ENCODE measurements at places on chromosomes 7 and 10.

DNA sequence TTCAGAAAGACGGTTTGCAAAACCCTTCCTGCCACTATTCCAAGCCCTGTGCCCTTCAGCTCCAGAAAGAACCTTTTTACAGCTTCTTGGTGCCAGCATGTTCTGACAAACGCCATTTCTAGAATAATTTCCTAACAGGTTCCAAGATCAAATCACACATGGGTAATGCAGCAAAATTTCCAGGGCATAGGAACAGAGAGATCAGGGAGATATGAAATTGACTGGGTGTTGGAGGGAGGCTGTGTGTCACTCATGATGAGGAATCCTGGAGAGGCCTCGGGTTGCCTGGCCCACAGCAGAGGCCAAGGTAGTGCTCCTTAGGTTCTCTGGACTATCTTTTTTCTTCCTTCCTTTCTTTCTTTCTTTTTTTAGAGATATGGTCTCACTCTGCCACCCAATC lies 29.5 kb downstream of the RAB19 start:
- no peak for DNase-seq

DNA sequence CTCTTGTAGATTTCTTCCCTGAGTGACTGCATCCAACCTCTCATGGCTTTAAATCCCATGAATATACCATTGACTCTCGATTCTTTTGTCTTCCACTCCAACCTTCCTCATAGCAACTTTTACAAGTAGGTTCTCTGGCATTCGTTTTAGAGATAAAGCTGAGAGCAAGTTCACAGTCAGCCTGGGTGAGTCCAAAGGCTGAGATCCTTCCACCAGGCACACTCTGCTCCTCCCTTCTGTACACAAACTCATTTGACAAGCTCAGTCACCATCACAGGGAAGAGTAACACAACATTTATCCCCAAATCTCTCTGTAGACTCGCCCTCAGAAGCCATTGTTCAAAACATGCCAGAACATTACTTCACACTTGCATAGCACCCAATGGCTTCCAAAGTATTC lies 10.9 kb downstream of the CTTNBP2 start:
- no peak for DNase-seq

GRCh38 chr10:689452-690371 lies at the start of gene DIP2C:
DIP2C (minus strand) TSS chr10:689668; CDS start chr10:689578, 90 bp downstream.
- DNase-seq: no peak

DNA sequence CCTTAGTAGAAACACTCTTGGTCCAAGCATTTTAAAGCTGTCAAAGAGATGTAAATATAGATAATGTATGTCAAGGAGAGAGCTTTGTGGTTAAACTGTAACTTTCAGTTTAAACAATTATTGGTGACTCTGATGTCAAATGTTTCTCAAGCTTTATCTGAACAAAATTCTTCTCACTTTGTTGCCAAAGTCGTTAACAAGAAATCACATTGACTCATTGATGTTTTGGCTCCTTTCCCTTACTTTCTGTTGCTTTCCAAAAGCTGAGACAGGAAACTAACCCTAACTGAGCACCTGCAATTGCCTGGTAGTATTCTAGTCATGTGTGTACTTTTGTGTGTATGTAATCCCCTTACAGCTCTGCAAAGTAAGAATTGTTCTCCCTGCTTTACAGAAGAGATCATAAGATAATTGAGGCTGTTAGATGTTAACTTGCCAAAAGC lies 108.5 kb downstream of the CFTR start:
- DNase-seq: no peak

- DNase-seq: no peak
Observed at GRCh38 chr7:157564517-157565177, 227.8 kb downstream of the DNAJB6 start.

GRCh38 chr7:136869001-136869961 lies 829 bp downstream of the CHRM2 start:
- no peak for DNase-seq

DNA sequence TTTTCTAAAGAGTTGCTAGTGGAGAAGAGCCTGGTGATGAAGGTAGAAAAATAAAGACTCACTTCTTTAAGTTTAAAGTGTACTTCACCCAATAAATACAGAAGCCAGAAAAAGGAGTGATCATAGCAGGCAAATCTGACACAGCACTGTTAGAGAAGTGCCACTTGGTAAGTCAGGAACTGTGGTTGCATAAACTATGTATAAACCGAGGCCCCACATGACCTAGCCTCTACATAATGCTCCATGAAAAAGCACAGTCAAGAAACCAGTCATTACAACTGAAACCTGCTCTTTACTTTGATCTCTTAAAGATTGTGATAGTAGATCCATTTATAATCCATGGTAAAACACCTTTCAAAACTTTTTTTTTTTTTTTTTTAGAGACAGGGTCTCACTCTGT lies 172.1 kb upstream of the PHYHIPL start:
- DNase-seq: no peak

DNA sequence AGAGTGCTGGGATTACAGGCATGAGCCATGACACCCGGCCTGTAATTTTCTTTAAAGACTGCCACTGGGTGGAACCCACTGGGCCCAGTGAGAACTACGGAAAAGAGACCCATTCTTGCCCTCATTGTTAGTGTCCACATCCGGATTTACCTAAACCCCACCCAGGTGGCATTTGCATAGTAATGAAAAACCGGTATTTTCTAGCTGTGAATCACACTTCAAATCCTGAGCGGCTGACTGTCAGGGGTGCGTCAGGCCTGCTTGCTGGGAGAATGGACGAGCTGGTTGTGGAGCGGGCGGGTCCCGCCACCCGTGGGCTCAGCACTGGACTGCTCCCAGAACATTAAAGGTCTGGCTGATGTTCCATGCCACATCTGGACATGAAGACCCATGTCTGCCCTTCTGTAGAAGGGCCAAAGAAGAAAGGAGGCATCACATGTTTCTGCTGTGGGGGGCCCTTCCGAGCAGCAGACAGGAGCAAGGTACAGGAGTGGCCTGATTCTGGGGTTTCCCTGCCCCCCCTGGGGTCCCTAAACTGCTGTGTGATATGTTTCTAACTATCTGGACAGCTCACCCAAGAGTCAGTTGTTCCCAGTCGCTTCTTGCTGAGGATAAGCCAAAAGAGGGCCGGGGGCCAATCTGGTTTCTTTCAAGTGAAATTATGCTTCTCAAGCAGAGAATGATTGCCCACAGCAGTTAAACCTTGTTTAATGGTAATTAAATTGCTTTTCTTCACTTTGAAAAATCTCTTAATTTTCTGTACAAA lies 46.4 kb downstream of the KIAA1217 start:
- DNase-seq: no peak

DNA sequence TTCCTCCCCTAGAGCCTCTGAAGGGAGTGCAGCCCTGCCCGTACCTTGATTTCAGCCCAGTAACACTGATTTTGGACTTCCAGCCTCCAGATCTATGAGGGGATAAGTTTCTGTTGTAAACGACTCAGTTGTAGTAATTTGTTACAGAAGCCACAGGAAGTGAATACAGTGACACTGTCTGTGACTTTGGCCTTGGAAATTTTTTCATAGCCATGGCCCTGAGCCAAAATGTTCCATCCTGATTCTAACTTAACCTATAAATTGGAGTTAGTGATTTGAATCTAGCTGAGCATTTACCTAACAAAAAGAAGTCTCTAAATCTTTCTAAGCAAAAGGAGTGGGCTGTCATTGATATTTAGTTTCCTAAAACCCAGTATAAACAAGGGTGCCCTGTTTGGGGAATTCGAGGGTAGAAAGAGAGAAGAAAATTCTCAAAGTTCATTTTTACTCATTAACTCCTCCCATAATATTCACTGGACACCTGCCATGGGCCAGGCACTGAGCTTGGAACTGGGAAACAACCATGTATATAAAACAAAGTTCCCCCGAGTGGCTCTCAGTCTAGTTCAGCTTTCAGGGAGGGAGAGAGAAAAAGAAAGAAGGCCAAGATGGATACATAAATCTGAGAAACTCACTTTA lies 162.3 kb downstream of the SKIDA1 start:
- no peak for DNase-seq

- no peak for DNase-seq
Observed at GRCh38 chr10:93576888-93577287, 10.4 kb downstream of the FFAR4 start.

GRCh38 chr7:98027342-98028033 lies 37.5 kb upstream of the OCM2 start:
- DNase-seq: no peak

GRCh38 chr7:122413339-122413738 lies 108.8 kb upstream of the FEZF1 start:
- DNase-seq: no peak

- DNase-seq: no peak
Observed at GRCh38 chr7:139589474-139589873, 66.0 kb downstream of the CLEC2L start.

DNA sequence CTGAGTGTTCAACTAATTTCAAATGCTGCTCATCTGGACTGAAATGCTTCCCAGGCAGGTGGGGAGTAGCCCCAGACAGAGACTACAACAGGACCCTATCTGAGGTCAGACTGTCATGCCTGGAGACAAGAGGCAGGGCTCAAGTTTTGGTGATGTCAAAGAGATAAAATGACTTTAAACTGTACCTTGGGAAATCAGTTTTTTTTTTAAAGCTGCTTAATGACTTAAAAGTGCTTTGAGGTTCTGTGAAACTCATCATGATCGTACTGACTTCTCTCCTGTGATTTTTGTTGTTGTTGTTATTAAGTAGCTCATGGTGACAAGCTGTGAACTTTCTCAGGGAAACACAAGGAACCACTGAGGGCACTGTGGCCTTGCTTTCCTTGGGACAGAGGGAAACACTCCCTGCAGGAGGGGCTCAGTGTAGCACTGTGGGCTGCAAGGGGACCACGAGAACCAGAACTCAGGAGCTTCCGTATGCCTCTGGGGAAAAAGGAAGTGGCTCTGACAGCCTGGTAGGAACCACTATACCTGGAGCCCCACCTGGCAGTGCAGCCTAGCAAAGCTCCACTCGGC lies 9.5 kb downstream of the HIPK2 start:
- DNase-seq: no peak

DNA sequence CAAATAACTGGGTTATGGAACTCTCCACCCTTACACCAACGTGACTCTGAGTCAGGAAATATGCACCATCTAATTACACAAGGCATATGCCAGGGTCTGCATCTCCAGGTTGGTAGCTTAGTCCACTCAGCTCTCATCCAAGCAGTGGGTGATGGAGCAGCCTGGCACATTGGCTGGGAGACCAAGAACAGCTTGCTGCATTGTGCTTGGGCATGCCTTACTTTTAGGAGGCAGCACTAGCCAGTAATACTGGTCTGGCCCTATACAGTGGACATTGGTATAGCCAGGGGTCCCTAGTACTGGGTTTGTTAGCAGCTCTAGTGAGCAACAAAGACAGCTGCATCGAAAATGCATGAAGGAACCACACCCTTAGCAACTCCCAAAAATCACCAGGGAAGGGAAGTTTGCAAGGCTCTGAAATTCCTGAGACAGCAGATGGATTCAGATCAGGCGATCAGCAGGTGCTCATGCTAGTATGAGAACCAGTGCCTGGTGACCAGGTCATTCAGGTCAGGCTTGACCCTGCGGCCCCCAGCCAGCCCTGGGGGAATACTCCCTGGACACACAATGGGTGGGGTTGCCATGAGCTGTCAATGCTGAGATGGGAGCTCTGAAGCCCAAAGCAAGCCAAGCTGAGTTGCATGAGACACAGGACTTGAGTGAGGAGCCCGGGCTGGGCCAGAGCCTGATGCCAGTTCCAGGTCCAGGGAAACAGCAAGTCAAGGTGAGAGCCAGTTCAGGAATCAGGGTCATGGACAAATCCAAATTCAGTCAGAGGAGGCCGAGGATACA lies 217.9 kb upstream of the ZMIZ1 start:
- no peak for DNase-seq

- DNase-seq: no peak
Observed at GRCh38 chr7:29881724-29882123, 75.4 kb downstream of the WIPF3 start.

- no peak for DNase-seq
Observed at GRCh38 chr10:56319386-56319785, 41.7 kb downstream of the ZWINT start.

DNA sequence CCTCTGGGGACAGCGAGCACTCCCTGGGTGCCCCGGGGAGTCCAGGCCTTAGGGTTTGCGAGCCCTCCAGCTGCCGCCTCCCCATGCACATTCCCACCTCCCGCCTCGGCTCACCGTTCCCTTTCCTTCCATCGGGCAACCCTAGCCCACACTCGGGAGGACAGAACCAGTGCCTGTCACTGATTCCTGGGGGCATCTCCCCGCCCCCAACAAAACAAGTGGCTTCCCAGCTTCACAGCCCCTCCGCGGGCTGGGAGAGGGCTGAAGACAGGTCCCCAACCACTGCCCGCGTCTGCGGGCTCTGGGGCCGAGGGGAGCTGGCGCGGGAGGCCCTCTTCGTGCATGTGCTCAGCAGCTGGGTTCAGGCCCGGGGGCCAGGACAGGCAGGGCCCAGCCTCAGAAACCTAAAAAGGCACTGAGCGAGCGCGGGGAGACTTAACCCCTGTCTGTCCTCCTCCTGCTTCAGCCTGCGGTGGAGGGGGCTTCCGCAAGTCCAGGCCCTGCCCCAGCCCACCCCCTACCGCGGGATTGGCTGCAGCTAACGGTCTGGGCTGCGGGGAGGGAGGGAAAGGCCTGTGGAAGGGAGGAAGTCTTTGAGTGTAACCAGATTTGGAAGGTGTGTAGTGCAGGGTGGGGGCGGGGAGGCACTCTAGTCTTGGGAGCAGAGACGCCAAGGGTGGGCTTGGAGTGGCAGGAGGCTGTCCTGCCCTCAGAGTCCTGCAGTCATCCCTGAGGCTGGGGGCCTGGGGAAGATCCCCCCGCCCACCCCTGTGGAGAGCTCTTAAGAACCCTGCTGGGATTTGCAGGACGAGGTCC lies 1.2 kb downstream of the FLNC start:
- no peak for DNase-seq

GRCh38 chr7:71272509-71273490 lies 140.9 kb downstream of the GALNT17 start:
- no peak for DNase-seq

DNA sequence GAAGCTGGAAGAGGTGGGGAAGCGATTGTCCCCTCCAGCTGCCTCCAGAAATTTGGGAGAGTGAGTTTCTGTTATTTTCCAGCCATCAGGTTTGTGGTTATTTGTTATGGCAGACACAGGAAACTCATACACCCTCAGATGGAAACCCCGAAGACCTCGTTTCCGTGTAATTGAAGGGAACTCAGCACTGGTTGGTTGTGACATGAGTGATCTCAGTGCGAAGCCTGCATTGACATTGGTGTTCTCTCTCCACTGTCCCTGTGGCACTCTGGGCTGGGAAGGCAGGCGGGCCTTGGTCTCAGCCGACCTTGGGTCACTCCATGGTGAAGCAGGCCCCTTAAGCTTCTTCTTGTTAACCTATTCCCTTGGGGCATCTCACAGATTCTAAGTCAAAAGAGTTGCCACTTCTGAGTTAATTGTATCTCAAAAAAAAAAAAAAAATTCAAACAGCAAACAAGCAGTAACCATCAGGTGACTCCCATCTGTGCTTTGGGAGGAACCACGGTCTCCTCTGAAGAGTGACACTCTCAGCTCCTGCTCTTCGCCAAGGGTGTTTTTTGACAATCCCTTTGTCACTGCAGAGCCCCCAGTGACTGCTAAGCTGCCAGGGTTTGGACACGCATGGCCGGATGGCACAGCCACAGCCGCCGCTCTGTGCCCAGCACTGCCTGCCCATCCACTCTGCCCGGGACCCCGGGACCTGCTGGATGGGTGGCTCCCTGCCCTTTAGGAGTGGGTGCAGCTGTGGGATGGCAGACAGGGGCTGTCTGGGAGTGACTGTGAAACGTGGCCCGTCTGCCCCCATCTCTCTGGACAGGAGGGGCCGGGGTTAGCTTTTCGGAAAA lies 233.6 kb downstream of the PRPF18 start:
- DNase-seq: no peak

- no peak for DNase-seq
Observed at GRCh38 chr10:70135684-70136083, 3.1 kb upstream of the AIFM2 start.

- no peak for DNase-seq
Observed at GRCh38 chr10:4457597-4457996, 368.4 kb upstream of the AKR1E2 start.

- DNase-seq: no peak
Observed at GRCh38 chr10:133292919-133293809, 15.5 kb downstream of the TUBGCP2 start.

Data from esophagus squamous epithelium (tissue), 5 donors.